ENCODE measurements at places on chromosomes 3 and 15.

GRCh38 chr15:31457161-31457560, 130.5 kb downstream of the KLF13 start:
- no peak for DNase-seq

- no peak for DNase-seq
Measured at GRCh38 chr3:12170207-12170606, 11.5 kb upstream of the TIMP4 start.

- DNase-seq: no peak
Measured at GRCh38 chr15:84736375-84736774, 12.0 kb upstream of the ZNF592 start.

DNA sequence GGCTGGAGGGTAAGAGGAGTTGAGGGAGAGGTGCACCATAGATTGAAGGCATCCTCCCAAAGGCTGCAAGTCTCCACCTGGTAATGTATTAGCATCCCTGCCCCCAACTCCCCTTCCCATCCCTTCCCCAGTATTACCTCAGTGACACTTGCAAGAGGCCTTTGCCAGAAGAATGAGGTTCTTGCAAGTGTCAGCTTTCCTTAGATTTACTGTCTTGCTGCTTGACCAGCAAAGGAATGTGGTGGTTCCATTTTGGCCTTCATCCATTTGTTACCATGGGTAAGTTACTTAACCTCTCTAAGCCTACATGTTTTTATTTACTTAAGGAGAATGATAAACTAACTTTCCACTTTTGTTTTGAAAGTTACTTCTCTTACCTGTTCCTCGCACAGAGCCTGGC, 108.9 kb downstream of the LRTM1 start:
- no peak for DNase-seq

- DNase-seq: no peak
Measured at GRCh38 chr3:129228891-129229585, 20.4 kb upstream of the COPG1 start.

Data from NCI-H1436 (cell line).